Midbrain (tissue), 1 donor: ENCODE measurements at places on chromosomes 1 and 21.
A peak's percentile ranks its signal among the peaks of the same experiment; 100 is the strongest.

DNA sequence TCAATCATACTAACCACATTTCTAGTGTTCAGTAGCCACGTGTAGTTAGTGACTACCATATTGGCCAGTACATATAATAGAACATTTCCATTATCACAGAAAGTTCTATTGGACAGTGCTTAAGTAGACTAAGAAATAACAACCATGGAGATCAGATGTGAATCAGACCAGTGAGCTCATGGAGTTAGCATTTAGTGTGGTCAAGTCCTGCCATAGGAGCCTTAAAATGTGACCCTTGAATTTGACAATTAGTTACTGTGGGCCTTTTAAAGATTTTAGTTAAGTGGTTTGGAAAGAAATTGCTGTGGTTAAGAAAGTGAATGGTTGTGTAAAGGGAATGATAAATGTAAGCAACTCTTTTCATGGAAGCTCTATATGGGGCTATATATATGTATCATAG, 123.4 kb downstream of the POU2F1 start:
- no peak for DNase-seq

DNA sequence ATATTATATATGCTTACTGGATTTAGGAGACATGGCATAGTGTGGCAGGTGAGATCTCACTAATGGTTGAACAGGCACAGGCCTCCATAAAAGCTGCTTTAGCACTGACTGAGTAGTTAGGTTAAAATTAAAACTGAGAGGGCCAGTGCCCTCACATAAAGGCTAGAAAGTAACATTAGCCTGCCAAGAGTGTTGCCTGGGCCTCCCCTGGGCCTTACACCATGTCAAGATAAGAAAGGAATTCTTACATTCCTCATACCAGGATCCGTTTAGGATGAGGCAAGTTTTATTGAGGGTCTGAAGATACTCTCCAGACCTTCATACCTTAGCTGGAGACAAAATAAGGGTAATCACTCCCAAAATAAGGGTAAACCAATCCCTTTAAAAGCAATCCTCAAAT, 1011.8 kb downstream of the PLA2G4A start:
- no peak for DNase-seq

DNA sequence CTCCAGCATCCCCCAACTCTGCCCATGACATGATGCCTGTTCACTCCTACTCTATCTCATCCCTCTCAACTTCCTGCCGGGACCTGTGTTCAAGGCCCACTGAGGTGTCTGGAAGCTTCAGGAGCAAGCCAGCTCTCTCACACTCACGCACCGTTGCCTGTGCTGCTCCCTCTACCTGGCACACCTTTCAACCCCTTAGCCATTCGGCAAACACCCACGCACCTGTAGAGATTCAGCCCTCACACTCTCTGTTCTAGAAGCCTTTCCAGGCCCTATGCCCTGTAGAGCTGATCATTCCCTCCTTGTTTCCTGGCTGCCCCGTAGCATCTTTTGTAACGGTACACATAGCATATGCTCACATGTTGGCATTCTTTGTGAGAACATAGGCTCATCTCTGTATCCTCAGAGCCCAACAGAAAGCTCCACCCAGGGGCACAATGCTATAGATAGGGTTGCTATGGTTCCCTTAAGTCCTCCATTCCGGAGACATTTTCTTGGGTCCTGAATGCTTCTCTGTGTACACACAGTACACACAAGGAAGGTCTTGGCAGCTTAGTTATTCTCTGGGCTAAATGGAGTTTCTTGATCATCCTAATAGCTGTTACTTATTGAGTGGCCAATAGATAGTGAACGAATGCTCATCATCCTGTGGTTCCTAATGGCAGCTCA, 1.3 kb downstream of the C8B start:
- no peak for DNase-seq

- no peak for DNase-seq
Observed at GRCh38 chr1:233005703-233006102, 55.3 kb downstream of the NTPCR start.

DNA sequence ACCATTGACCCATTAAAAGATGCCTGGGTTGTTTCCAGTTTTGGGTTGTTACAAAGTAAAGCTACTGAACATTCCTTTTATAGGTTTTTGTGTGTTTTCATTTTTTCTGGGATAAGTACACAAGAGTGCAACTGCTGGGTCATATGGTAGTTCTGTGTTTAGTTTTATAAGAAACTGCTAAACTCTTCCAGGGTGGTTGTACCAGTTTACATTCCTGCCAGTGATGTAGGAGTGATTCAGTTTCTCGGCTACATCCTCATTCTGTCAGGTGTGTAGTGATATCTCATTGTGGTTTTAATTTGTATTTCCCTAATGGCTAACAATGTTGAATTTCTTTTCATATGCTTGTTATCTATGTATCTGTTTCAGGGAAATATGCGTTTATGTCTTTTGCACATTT, 58.5 kb upstream of the DNAJC6 start:
- DNase-seq, result no peak

- no peak for DNase-seq
Observed at GRCh38 chr1:12770620-12771019, 2.9 kb upstream of the PRAMEF12 start.

DNA sequence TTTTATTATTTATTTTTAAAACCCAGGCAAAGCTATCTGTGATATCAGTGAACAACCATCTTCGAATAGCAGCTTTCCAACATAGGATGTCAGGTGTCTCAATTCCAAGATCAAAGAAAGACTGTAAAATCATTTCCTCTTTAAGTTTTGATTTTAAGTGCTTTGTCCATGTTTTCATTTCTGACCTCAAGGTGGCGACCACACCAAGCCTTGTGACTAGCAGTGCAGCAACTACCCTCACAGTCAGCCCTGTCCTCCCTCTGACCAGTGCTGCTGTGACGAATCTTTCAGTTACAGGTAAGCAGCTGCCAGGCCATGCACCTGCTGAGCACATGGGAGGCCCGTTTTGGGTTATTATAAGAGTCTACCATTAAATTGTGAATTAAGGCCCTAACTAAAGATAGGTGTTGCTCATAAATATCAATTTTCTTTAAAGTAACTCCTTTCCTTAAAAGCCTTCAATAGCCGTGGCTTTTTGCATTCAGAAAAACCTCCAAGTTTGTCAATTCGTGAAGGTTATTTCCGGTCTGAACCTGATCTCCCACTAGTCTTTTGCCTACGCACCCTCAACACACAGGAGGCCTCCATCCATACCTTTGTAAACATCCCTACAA, 117.0 kb downstream of the CD247 start:
- peak; percentile 18 for DNase-seq

GRCh38 chr1:19055001-19055400, 98.5 kb upstream of the IFFO2 start:
- no peak for DNase-seq

GRCh38 chr1:161725908-161726472, 4.6 kb downstream of the FCRLB start:
- peak; percentile 5 for DNase-seq

DNA sequence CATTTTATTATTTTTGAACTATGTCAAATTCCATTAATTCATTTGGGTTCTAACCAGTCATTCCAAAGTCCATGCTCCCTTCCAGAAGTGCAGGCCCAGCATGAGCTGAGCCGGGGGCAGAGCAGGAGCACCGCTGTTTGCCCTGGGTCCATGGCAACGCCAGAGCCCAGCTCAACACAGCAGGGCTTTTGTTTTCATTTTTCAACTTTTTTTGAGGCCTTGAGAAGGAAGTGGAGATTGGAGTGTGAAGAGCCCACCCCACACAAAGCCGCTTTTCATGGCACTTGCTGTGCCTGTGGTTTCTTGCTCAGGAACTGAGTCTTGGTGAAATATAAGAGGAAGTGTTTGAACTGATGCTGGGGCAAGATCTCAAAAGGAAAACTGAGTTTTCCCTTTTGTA, 13.2 kb upstream of the PRMT2 start:
- DNase-seq, result peak; percentile 89

- no peak for DNase-seq
Observed at GRCh38 chr1:231188768-231189167, 26.9 kb downstream of the TRIM67 start.

DNA sequence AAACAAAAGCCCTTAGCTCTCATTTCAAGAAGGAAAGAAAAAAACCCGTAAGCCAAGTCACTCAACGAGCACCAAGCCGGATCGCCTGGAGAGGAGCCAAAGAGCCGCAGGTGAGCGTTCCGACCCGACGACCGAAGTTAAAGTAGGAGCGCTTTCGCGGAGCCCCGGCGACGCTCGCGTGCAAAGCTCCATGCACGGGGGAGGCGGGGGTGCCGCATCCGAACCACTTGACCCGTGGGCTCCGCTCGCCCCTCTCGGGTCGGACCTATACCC, 382 bp downstream of the GPBP1L1 start:
- DNase-seq, result peak; percentile 68

GRCh38 chr1:62280150-62280549, 39.1 kb downstream of the KANK4 start:
- no peak for DNase-seq
